ENCODE measurements at places on chromosomes 11 and 22.

DNA sequence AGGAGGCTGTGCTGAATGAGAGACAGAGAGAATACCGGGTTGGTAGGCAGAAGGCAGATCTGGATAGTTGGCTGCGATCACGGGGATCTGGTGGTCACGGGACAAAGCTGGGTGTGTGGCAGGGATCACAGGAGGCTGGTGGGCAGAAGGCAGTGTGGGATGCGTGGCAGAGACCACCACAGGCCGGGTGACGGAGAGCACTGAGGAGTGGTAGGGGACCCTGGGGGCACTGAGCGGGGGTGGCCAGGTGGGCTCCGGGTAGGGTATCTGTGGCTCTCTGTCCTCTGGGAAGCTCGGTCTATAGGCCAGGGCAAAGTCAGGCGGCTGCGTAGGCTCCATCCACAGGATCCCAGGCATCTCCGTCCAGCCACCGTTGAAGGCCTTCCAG, 1.4 kb downstream of the CD248 start:
- no peak for DNase-seq

GRCh38 chr11:111566324-111566723, 25.8 kb downstream of the LAYN start:
- DNase-seq: no peak

- no peak for DNase-seq
These were observed 4.8 kb downstream of the GRAP2 start for GRCh38 chr22:39905687-39906086.

DNA sequence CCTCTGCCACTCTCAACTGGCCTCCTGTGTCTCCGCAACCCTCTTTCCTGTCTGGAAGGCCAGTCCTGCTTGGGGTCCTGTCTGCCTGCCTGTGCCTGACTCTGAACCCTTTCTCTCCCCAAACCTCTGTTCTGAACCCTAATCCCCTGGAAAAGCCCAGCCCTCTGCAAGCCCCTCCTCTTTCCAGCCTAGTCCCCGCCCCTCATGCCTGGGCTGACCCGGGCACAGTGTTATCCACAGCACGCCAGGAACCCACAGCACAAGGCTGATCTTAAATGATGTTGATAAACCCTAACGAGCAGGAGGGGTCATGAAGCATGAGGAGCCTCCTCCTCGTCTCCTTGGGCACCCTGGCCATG, at the start of gene IFITM10:
Gene IFITM10 (minus strand): TSS at position 115 of the 359 bp plus-strand sequence. CDS start 153 bp downstream, outside the sequence.
- DNase-seq: no peak

DNA sequence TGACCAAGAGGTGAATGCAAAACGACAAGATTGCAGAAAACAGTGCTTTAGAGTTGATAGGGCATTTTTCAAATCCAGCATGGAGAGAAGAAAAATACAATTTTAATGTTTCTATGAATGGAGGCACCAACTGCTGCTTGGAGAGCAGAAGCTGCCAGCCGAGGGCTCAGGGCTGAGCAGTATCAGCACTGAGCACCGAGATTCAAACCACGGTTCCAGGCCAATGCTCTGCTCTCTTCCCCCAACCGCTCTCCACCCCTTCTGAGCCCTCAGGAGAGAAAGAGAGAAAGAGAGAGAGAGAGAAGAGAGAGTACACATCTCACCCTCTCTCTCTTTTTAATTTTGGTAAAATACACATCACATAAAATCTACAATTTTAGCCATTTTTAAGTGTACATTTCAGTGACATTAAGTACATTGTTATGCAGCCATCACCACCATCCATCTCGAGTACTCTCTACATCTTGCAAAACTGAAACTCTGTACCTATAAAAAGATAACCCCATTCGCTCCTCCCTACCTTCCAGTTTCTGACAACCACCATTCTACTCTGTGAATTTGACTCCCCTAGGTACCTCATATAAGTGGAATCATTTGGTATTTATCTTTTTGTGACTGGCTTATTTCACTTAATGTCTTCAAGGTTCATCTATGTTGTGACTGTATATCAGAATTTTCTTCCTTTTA, 333.3 kb downstream of the MIAT start:
- no peak for DNase-seq

DNA sequence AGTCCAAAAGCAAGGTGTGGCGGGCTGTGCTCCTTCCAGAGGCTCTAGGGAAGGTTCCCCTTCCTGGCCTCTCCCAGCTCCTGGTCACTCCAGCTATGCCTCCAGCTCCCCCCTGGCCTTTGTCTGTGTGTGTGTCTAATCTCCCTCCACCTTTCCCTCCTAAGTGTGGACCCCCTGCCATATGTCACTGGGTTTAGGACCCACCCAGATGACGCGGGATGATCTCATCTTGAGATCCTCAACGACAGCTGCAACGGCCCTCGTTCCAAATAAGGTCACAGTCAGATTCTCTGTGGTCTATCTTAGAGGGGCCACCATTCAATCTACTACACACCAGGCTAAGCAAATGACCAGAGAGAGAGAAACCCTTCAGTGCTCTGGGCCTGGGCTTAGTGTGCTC, 107.9 kb downstream of the ARHGAP8 start:
- no peak for DNase-seq

DNA sequence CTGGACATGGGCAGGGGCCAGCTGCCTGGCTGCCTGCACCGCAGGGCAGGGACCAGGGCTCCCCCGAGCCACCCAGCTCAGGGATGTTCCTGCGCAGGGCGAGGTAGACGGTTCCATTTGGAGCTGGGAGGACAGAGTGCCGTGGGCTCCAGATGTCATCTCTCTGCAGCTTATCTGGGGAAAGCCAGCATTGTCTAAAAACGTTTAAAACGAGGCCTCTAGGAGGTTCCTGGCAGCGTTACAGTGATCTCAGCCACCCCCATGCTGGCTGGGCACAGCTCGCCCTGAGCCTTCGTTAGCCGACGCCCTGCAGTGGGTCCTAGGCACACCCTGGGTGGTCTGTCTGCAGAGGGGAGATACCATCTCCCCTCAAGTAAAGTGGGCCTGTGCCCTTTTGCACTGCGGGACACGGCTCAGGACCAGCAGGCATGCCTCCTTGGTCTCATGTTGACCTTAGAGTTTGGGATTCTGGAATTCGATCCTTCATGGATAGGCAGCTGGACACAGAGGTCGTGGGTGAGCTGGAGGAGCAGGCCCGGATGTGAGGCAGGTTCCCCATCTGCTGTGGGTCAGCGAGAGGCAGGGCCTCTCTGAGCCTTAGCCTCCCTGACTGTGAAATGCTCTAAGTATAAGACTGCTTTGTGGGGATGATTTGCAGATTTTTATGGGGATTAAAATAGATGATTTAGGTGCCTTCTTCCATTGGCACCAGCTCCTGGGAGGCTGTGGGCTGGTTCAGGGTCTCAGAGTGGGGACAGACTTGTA, 14.1 kb downstream of the SYNGR1 start:
- DNase-seq: no peak

GRCh38 chr11:1333860-1334259, 24.4 kb upstream of the TOLLIP start:
- DNase-seq: no peak

GRCh38 chr11:10358696-10359095, 53.8 kb downstream of the ADM start:
- DNase-seq: no peak
